ENCODE measurements at places on chromosomes 11 and 22.

DNA sequence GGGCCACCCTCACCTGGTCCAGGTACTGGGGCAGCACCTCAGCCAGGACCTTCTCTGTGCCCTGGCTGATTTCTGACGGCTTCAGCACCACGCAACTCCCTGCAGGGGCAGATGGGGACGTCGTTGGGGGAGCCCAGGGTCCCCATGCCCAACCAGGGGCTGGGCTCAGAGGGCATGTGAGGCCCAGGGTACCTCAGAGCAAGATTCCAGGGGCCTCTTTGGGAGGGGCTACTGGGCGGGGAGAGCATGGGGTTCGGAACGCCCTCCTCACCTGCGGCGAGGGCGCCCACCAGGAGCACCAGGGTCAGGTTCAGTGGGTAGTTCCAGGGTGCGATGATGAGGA lies 8.1 kb downstream of the ALDH3B2 start:
- no peak for DNase-seq

GRCh38 chr11:1628506-1629325 lies 859 bp upstream of the KRTAP5-5 start:
- DNase-seq, result peak; percentile 61

- no peak for DNase-seq
These were observed 981.6 kb upstream of the FAT3 start for GRCh38 chr11:91243051-91243450.

- DNase-seq, result no peak
These were observed 72.8 kb upstream of the KCNQ1OT1 start for GRCh38 chr11:2772544-2773031.

DNA sequence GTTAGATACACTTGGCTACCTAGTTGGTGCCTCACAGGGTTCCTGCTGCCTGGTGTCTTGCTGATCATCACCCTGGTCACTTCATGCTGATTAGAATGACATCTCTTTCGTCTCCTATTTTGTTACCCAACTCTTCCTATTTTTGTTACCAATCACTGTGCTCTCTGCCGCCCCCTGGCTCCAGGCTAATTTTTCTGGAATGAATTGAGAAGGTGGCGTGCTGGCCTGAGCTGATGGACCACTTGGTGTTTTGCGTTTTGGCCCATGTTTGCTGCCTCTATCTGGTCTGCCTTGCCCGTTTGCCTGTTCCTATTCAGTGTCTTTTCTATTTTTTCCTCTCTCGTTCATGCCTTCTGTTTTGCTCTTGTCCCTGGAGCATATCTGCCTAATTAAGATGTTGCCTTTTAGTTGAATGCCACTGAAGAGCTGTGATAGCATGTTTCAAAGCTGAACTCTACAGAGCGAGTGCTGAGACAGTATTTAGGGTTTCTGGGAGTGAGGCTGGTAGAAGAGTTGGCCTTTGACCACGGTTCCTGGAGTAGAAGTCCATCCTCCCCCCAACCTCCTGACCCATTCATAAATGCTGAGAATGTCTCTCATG lies 5.9 kb upstream of the ATF4 start:
- DNase-seq, result peak; percentile 45

DNA sequence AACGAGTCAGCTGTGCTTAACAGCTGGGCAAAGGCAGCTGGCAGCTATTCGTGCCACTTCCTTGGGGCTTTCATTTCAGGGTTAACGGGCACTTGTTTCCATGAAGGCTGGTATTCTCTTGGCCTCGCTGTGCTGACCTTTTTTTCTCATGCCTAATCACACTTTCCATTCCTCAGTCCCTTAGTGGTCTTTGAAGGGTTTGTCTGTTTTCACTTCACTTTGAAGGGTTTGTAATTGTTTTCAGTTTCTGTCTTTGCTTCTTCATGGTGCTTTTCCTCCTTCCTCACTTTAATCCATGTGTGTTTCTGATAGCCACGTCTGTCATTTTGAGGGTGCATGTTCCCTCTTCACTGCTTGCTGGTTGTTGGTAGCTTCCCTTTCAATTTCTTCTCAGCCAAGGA lies 24.6 kb downstream of the PPIL2 start:
- DNase-seq, result no peak

- no peak for DNase-seq
These were observed 37.9 kb upstream of the FJX1 start for GRCh38 chr11:35580397-35580781.

GRCh38 chr22:37060801-37061610 lies 9.5 kb downstream of the KCTD17 start:
- DNase-seq, result no peak

- DNase-seq, result no peak
These were observed 1404.2 kb downstream of the BRD1 start for GRCh38 chr22:48423481-48423911.

DNA sequence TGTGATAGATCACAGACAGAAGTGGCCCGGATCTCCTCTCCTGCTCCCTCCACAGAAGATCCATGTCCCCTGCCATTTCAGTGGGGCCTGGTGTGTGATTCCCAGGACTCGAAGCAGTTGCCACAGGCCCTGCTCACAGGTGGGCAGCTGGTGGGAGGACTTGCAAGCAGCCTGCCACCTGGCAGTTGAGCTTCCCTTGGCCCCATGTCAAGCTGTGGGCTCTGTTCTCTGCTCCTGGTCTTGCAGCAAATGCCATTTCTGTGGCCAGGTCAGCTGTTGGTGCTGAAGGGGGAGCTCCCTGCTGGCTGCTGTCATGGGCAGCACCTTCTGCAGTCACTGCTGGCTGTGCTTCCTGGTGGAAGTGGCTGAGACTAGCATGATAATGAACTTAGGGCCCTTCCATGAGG lies 59.1 kb upstream of the SLC22A12 start:
- DNase-seq, result no peak

- DNase-seq, result no peak
These were observed 767.9 kb upstream of the API5 start for GRCh38 chr11:42543844-42544419.

DNA sequence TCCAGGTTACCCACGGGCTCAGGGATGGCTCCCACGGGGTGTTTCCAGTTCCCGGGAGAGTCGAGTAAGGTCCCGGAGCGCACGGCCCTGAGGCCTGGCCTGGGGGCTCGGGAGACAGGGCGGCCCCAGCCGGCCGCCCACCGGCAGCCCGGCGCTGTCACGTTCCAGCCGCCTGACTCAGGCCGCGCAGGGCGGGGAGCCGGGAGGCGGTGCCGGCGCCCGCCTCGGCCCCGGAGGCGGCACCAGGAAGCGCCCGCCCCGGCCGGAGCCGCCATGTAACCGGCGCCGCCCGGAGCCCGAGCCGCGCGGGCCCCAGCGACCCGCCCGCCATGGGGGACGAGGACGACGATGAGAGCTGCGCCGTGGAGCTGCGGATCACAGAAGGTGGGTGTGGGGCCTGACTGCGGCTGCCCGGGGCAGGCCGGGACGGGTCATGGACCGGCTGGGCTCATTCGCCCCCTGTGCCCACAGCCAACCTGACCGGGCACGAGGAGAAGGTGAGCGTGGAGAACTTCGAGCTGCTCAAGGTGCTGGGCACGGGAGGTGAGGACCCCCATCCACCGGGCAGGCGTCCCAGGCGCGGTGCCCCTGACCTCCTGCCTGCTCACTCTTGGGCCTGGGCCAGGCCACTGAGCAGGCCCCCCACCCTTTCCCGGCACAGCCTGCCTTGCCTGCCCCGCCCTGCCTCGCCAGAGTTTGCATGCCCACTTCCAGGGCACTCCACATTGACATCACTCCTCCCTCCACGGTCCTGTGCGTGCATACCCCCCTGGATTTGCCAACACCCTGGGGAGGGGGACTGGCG lies at the start of gene RPS6KA4:
Gene RPS6KA4, plus strand, starts transcription at position 256 of the 805 bp plus-strand sequence. Its CDS starts 74 bp downstream, at position 330.
- no peak for DNase-seq

GRCh38 chr11:41119484-41119883 lies 340.0 kb downstream of the LRRC4C start:
- no peak for DNase-seq

- DNase-seq, result no peak
These were observed 114.4 kb upstream of the NARS2 start for GRCh38 chr11:78689101-78689500.

- DNase-seq, result no peak
These were observed 211.1 kb upstream of the PLET1 start for GRCh38 chr11:112471731-112472130.

- peak; percentile 65 for DNase-seq
These were observed 13.9 kb downstream of the KCNE3 start for GRCh38 chr11:74453373-74453975.

DNA sequence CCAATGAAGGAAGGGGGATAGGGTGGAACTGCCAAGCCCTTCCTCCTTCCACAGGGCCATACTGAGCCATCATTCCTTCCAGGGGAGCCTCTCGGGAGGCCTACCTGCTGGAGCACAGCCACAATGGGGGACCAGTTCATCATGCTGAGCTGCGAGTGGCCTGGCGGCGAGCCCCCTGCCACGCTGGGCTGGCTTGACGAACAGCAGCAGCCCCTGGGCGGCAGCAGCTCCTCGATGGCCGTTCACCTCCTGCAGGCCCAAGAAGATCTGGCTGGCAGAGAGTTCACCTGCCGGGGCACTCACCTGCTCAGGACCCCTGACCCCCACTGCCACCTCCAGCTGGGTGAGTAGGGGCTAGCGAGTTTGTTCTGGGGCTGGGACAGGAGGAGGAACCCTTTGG lies 5.9 kb downstream of the VSIG10L2 start:
- no peak for DNase-seq

Measured in CD4-positive, alpha-beta T cell treated with Interleukin-4 for 1 hour (primary cell).